ENCODE measurements at places on chromosomes 4 and X.
A peak's percentile ranks its signal among the peaks of the same experiment; 100 is the strongest.

DNA sequence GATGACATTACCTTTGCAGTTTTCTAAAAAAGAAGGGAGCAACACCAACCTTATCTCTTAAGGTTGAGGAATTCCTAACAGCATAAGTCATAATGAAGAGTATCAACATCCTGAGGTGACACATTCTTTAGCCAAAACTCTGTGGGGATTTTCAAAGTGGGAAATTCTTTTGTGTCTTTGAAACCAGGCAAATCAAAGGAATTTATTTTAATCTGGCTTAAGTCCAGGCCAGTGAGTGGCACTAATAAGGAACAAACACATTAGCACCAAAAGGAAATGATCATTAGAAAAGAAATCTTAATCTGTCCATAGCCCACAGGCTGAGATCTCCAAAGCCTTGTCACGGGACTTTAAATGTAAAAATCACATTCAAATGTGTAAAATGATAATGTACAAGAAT lies 110.1 kb downstream of the LARP7 start:
- DNase-seq, result no peak

DNA sequence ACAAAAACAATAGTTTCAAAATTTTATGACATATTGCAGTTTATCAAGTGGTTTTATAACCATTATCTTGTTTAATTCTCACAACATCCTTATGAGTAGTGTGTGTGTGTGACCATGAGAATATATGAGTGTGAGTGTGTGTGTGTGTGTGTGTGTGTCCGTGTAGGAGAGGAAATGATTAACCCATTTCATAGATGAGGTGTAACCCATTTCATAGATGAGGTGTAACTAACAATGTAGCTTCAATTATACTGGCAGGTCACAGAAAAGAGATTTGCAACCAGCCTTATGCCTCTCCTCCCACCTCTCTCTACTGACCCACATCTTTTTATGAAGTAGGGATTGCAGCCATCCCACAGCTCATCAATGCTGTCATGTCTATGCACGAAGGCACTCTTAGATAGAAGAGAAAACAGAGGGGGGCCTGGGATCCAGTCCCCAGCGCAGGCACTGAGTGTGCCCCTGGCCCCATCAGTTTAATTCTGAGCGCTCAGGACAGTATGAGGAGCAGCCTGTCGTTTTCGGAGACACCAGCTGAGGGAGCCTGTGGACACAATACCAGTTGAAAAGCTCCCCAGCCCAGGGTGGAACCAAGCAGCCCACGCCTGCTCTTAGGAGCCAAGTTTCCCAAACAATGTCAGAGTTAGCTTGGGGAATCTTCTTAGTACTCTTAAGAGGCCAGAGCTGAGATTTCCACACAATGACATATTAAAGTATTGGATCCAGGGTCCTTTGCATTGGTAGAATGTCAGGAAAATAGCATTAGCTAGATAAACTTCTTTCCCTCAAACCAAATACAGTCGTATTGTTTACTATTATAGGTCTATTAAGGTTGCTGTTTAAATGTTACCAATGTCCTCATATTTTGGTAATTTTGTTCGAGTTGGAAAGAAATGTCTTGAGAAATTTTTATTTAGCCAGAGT lies 88.6 kb downstream of the PALLD start:
- peak; percentile 25 for DNase-seq

DNA sequence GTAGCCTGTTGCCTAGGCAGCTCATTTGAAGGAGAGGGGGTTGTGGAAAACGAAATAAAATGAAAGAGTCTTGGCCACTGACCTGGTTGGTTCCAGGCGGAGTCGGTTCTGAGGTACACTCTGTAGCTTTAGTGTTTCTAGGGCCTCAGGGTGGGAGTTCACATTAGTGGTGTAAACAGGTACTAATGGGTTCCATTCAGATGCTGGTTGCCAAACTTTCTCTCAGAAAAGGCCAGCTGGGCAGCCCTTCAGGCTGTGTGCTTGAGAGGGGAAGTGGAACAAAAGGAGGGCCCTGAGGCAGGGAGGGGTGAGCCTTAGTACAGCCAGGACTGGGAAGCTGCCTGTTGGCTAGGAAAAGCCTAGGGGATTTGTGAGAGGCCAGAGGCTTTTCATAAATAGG lies 24.8 kb downstream of the NHSL2 start:
- no peak for DNase-seq

GRCh38 chrX:102712216-102712966 lies at the start of gene GPRASP2:
GPRASP2 (plus strand) TSS chrX:102712448; CDS start chrX:102714870, 2,422 bp downstream.
- DNase-seq, result peak; percentile 25

GRCh38 chr4:84852081-84852480 lies 114.4 kb downstream of the WDFY3 start:
- DNase-seq, result no peak

- no peak for DNase-seq
Measured at GRCh38 chrX:85851418-85851817, 195.9 kb downstream of the CHM start.

DNA sequence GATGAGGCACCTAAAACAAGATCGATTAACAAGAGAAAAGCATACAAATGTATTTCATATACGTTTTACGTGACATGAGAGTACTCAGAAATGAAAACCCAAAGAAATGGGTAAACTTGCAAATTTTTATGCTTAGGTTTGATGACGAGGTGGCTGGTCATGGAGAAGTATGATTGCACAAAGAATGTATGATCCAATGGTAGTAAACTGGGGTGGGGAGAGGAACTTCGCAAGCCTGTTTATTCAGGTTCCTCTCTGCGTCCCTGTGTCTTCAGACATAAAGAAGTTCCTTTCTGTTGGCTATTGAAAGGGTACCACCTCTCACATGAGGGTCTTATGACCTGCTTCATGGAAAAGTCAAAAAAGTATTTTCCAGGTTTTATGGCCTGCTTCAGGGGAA lies 309.2 kb downstream of the BCOR start:
- DNase-seq, result no peak

GRCh38 chr4:9999956-10000561 lies 21.2 kb downstream of the SLC2A9 start:
- no peak for DNase-seq

GRCh38 chr4:171667906-171668305 lies 145.3 kb upstream of the GALNTL6 start:
- DNase-seq, result no peak

DNA sequence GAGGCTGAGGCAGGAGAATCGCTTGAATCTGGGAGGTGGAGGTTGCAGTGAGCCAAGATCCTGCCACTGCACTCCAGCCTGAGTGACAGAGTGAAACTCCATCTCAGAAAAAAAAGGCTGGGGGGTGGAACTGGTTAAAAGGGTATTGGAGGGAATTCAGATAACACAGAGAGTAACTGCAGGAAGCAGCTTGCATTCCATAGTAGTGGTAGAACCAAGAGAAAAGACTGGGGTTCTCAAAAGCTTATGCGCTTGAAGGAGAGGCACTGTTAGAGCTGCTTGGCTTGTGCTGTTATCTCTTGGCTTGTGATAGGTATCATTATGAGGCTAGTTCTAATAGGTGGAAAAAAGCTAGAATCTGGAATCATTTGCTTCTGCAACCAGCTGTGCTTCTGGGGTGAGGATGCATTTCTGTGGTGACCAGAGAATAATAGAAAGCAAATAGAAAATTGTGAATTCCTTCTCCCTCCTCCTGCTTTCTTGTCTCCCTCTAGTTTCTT lies 91.2 kb upstream of the ELOVL6 start:
- no peak for DNase-seq

DNA sequence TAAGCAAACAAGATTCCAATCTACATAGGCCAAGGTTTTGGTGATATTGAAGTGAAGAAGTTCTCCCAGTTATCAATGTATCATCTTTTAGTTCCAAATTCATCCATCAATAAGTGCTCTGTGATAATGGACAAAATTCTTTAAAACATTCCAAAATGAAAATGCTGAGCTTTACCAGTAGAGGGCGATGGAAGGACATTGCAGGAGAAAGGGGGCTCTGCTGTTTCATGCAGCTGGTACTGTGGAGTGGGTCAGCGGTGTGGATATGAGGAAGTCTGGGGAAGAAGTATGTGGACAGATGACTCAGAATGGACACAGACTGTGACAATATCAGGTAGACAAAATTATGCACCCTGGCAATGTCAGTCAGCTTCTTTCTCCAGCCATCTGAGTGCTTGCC lies 46.6 kb upstream of the HS6ST2 start:
- peak; percentile 8 for DNase-seq

DNA sequence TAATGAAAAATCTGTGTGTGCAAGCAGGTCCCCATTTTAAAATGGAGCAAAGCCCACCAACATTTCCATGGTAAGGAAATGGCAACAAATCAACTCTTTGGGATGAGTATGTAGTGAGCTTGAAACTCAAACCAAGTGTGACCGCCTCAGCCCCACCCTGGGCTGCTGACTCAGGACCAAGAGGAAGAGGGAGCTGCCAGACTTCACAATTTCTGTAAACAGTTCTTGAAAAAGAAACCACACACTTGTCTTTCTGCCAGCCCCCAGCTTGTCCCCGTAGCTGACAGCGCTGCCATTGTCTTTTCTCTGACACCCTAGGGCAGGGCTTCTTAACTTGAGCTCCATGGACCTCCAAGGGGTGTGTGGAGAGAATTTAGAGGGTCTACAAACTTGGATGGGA lies 10.3 kb downstream of the RTL5 start:
- no peak for DNase-seq

DNA sequence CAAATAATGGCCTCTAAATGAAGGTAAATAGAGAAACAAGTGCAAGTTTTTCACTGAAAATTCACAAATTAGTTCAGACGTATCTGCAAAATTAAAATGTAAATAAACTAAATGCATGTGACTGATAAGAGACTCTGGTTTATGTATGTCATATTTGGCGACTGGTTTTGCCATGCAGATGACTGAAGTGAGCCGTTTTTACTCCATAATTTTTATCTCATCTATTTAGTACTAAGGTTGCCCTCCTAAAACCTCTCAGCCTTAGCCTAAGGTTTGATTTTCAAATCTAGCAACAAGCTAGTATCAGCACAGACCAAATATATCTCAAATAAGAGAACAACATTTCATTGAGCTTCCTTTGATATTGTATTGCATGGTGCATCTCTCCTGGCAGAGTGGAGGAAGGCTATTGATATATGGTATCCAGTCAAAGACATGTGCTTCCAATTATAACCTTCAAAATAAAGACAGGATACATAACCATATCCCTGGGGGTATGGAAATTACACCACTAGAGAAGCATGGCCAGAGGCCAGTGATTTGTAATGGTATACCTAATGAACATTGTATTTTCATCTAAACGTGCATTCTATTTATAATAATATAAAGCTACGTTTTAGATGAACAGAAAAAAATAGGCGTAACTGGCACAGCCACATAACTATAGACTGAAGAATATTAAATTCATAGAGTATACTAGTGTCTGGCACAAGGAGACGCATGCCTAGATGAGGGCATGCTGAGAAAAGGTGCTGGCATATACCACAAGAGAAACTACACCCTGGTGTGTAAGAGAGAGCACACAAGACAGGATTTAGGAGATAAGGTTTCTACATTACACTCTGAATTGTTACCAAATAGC lies 392.6 kb upstream of the INTU start:
- DNase-seq, result no peak
